ENCODE measurements at places on chromosomes 2 and 18.

- no peak for DNase-seq
Measured at GRCh38 chr2:1047485-1047884, 96.8 kb downstream of the SNTG2 start.

DNA sequence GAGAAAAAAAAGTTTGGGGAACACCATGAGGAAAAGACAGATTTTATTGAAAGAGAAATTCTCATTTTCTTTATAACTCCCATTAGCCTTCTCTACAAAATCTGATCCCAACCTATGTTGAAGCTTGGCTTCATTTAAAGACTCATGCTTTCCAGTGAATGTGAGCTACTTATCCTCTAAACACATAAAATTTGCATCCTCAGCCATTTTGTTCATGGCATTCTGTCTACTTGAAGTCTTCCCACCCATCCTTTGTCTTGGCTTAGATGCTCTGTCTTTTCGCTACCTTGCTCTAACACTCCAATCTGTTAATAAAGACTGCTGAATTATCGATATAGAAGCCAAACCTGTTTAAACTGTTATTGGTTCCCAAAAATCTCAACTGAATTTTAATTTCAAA is 39.3 kb downstream of the GDF7 start:
- DNase-seq: no peak

DNA sequence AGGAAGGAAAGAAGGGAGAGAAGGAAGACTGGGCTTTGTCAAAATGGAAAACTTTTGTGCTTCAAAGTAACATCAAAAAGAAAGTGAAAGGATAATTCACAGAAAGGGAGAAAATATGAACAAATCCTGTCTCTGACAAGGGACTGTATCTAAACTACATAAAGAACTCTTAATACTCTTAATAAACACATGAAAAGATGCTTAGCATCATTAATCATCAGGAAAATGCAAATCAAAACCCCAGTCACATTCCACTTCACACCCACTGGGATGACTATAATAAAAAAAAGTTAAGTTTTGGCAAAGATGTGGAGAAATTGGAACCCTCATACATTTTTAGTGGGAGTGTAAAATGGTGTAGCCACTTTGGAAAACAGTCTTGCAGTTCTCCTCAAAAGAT is 11.8 kb upstream of the ZFP36L2 start:
- DNase-seq: no peak

DNA sequence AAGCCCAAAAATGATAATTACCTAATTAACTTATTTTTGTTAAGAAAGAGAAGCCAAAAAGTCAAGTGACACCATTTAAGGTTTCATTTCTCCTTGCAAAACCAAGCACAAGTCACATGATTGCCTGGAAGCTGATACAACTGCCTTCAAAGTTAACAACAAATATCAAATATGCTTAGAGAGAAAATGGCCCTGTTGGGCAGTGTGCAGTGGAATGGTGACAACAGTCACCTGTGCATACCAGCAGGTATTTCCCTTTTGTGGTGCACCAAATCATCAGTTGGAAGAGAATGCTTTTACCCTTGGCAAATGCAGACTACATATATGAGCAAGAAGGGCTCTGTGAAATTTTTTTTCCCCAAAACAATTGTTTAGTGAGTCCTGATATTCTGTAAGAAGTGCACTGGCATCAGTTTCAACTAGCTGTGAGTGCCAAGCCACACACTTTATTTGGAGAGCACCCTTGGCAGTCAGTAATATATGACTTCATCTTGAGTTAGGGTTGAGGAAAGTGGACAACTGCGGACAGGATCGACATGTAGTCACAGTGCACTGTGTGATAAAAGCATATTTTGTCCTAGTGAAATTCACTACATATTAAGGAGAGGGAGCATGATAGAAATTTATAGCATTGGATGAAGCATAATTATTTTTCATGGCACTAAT is 74.9 kb upstream of the DOCK10 start:
- DNase-seq: no peak

DNA sequence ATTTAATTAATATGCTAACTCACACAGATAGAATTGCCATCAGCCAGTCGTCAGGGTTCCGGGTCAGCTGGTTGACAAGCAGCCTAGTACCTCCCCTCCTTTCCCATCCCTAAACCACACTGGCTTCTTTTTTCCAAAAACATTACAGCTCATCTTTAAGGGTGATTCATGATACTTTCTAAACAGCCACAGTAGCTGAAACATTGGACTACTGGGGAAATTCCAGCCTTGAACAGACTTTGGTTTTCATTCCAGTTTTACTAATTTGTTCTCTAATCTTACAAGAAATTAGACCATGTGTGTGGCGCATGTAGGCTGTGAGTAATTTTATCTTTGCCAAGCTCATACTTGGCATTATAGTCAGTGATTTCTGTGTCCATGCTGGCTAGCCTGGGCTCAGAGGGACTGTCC is 110.8 kb downstream of the FMNL2 start:
- no peak for DNase-seq

DNA sequence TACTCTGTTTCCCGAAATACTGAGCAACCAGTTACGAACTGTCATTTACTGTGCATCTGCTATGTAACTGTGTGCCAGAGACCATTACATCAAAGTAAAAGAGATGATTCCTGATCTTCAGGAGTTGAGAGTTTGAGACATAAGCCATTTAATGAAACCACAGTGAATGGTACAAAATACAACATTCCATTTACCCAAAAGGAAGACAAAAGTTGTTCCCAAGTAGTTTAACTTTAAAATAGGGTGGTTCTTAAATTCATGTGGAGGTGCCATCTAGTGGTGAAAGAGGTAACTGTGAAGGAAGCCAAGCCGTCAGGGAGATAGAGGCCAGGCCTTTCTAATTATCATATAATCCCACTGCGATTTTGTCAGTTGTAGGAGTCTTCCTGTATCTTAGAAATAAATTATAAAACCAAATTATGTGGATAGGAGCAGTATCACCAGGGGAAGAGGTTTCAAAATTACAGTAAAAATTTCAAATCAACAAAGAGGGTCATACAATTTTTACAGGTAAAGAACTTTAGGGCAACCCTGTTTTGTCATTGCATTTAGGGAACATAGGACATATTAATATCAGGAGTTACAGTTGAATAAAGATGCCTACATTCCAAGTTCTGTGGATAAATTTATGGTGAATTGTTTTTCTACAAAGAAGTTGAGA is 67.7 kb downstream of the EPAS1 start:
- DNase-seq: peak; percentile 32

DNA sequence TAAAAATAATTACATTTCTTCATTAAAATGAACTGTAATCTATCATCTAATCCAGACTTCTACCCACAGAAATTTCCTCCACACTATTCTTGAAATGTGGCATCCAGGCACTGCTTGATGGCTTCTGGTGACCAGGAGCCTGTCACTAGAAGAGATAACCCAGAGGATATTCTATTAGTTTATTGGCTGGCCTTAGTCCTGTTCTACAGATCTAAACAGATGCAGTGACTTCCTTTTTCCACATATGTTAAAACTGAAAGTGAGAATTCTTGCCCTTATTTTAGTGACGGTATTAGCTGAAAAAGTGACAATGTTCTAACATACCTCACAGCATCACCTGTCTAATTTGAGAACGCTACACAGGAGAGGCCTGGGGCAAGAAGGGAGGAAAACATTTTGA is 775.4 kb downstream of the TSN start:
- DNase-seq: no peak

DNA sequence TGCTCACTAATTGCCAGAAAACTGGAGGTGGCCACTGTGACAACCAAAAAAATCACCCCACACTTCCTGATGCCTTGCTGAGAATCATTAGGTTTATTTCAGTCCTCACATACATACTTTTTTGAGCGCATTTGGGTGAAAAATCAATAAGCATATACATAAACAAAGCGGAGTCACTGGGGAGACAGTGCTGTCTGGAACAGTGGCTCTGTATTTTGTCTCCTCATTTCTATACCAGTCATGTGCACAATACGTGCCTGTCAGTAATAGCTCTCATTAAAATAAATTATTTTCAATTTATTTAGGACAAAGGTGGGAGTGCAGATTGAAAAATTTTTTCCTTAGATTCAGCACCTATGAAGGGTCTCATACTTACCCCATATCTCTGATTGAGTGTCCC is 48.2 kb downstream of the CXCR4 start:
- no peak for DNase-seq

- DNase-seq: peak; percentile 37
Measured at GRCh38 chr2:5164776-5165525, 527.2 kb upstream of the SOX11 start.

GRCh38 chr2:6679471-6679870 is 186.2 kb downstream of the CMPK2 start:
- no peak for DNase-seq

GRCh38 chr2:119682578-119682977 is 3.6 kb downstream of the TMEM177 start:
- DNase-seq: no peak

DNA sequence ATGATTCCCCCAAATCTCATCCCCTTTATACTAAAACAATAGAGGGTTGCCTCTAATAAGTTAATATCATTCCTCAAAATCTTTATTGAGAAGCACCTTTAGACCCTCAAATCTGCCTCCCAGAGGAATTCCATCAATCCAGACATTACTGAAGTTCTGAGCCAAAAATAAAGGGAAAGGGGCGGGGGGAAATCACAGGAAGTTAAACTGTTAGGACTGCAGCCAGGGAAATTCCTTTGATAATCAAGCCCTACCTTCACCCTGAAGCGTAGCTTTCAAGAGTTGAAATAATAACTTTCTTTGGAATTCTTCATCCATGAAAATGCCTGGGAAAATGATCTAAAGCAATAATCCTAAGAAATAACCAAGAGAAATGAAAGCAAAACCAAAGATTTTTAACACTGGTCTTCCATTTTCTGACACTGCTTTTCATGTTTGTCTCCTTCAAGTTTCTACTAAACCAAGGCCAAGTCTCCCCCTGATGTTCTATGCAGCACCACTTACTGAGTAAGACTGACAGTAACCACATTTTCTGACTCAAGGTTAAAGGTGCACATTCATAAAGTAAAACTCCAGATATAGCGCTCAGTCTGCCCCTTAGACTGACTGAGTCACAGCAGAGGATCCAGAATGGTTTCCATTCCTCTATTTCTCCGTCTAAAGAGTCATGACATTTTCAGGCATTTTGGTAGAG is 78.2 kb downstream of the TCF4 start:
- peak; percentile 36 for DNase-seq

- no peak for DNase-seq
Measured at GRCh38 chr18:9861933-9862332, 23.8 kb upstream of the TXNDC2 start.

DNA sequence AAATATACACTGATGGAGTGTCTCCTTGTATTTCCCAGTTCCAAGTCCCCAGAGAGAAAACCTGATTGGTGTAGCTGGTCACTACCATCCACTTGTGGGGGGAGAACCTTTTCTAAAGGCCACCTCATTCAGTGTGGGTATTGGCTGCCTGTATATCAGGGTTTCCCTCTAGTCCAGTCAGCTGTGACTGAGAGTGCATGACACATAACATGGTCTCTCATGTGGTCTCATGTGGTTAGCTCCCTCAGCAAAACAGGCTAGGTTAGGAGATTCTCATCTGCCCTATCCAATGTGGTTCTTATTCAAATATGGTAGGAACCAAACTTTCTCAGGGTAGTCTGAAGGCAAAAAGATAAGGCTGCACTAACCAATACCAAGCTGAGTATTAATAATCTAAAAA is 4.1 kb upstream of the GORASP2 start:
- DNase-seq: no peak

GRCh38 chr18:73614812-73615211 is 532.8 kb downstream of the FBXO15 start:
- no peak for DNase-seq

DNA sequence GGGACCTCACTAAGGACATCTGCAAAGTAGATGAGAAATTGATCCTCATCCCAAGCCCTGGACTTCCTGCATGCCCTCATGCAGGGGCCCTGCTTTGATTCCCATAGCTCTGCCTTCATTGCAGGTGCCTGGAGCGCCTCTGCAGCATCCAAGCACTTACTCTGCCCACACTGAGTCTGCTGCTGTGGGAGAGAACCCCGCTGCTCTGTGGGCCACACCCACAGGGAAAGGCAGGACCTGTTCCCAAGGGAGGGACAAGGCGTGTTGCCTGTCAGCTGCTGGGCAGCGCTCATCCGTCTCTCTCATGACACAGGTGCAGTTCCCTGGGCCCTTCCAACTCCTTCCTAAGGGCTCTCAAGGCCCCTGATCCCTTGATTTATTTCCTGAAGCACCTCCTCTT is 266.8 kb upstream of the SMIM21 start:
- DNase-seq: no peak

DNA sequence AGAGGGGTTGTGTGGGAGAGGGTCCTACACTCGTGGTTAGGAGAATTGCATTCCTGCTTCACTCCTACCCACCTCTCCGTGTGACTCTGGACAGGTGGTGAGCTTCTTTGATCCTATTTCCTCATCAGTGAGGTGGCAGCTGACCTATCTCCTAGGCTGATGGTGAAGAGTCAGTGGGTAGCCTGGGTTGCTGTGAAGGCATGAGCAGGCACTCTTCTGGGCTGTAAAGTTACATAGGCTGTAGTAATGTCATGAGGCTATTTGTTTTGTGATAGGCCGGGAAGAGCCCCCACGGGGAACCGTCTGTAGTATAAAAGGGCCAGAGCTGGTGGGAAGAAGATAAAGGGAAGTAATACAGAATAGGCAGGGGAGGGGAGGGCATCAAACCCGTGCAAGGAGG is 83.8 kb downstream of the TMEM247 start:
- no peak for DNase-seq

GRCh38 chr2:64244037-64244416 is 99.8 kb upstream of the PELI1 start:
- DNase-seq: no peak

DNA sequence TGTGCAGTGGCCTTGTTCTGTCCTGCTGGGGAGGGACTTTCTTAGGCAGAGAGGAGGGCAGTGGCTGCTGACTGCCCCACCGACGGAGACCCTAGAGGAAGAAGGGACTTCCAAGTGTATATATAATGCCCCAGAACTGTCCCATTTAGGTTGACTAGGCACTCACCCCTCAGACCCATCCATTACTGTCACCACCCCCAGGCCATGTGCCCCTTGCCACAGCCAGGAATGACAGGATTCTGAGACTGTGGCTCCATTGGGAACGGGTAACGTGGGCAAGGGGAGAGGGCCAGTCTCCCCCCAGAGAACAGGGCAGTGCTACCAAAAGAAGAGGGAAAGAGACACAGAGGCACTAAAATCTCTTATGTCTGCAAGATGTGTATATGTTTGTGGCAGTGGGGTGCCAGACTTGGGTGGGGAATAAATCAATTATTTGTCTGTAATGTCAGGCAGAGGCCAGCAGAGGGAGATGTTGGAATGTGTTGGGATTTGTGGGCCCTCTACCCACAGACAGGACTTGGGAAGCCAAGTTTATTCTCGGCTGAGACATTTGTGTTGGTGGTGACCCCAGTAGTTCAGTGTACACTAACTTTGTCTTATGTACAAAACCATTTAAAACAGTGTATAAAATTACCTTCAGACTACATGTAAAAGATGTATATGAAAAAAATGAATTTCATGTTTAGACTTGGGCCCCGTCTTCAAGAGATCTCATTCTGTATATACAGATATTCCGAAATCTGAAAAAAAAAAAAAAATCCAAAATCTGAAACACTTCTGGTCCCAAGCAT is 24.0 kb upstream of the TMEM37 start:
- peak; percentile 36 for DNase-seq

- no peak for DNase-seq
Measured at GRCh38 chr18:75343389-75343788, 84.1 kb downstream of the SMIM21 start.
